AG09309 (cell line): ENCODE measurements at places on chromosomes 6 and 20.
A peak's percentile ranks its signal among the peaks of the same experiment; 100 is the strongest.

- DNase-seq: no peak
Observed at GRCh38 chr6:52546678-52547077, 30.2 kb downstream of the TRAM2 start.

GRCh38 chr6:27478141-27478705 lies 5.3 kb upstream of the ZNF184 start:
- DNase-seq: no peak

- DNase-seq: no peak
Observed at GRCh38 chr20:20363799-20364592, 3.9 kb upstream of the INSM1 start.

DNA sequence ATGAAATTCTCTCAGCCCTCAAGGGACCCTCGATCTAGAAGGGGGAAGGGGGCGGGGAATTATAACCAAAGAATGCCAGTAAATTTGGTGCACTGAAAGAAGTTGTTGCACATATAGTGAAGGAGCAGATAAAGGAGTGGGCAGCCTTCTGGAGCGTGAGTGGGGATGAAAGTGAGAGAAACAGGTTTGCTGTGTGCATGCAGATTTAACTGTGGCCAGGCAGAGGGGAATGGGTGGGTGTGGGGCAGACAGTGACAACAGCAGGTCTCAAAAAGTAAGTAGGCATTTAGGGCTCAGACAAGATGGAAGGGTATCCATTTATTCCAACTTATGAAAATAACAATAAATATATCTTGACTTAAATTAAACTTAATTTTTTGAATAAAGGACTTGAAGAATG lies 149.1 kb downstream of the KCNQ5 start:
- no peak for DNase-seq

GRCh38 chr20:16316513-16316912 lies 256.7 kb downstream of the KIF16B start:
- no peak for DNase-seq

- no peak for DNase-seq
Observed at GRCh38 chr6:164013480-164014208, 599.1 kb downstream of the QKI start.

GRCh38 chr6:1316489-1316971 lies 4.6 kb downstream of the FOXQ1 start:
- no peak for DNase-seq

GRCh38 chr6:146850238-146850896 lies 251.6 kb downstream of the ADGB start:
- DNase-seq: peak; percentile 14

DNA sequence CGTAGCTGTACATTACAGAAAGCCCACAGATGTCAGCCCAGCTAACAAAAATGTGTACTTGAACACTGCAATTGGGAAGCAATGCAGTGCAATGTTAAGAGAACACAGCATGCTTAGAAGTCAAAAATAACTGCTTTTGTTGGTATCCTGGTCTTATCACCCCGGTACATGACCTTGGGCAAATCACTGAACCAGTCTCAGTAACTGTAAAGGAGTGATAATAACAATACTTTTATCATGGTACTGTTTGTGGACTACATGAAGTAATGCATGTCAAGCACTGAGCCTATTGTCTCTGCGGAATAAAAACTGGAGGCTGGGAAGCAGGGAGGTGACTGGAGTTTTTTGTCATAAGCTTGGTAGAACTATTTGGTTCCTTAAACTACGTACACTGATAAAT lies 44.7 kb upstream of the SPDEF start:
- no peak for DNase-seq

- DNase-seq: peak; percentile 70
Observed at GRCh38 chr6:159908535-159908934, 17.7 kb downstream of the MAS1 start.

GRCh38 chr6:10505529-10505928 lies 15.6 kb upstream of the GCNT2 start:
- DNase-seq: no peak

- DNase-seq: no peak
Observed at GRCh38 chr6:119129968-119130484, 51.6 kb upstream of the FAM184A start.

DNA sequence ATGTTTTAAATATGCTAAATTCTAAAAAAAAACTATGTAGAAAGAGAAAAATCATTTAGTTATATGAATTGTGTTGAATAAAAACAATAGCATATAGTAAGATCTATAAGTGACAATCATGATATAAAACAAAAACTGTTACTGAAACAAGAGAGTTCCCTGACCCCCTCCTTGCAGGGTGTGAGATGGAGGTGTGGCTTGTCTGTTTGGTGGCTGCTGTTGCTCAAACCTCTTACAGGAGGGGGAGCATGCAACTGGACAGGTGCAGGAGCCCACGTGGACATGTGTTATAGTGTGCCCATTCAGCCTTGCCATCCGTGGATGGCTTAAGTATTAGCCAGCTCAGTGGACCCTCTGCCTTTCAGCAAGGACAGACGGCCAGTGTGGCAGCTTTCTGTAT lies 206.7 kb downstream of the MOXD1 start:
- DNase-seq: no peak

- DNase-seq: peak; percentile 81
Observed at GRCh38 chr6:140002396-140003022, 628.1 kb upstream of the CITED2 start.

DNA sequence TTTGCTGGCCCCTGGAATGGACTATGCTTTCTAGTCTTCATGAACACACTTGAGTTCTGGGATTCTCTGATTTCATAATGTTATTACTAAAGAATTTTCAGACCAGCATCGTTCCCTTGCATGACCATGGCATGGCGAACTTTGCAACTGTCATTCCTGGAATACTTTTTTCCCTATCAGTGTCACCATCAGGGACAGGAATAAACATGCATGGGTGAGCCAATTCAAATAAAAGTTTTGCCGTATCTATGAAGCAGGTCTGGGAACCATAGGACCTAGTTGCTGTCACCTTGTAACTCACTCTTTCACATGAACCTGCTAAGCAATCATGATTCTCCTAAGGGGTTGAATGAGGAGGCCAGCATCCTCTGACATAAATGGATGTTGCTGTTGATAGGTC lies 68.2 kb upstream of the AGPAT4 start:
- no peak for DNase-seq

GRCh38 chr20:53699906-53700305 lies 106.3 kb upstream of the ZNF217 start:
- no peak for DNase-seq

DNA sequence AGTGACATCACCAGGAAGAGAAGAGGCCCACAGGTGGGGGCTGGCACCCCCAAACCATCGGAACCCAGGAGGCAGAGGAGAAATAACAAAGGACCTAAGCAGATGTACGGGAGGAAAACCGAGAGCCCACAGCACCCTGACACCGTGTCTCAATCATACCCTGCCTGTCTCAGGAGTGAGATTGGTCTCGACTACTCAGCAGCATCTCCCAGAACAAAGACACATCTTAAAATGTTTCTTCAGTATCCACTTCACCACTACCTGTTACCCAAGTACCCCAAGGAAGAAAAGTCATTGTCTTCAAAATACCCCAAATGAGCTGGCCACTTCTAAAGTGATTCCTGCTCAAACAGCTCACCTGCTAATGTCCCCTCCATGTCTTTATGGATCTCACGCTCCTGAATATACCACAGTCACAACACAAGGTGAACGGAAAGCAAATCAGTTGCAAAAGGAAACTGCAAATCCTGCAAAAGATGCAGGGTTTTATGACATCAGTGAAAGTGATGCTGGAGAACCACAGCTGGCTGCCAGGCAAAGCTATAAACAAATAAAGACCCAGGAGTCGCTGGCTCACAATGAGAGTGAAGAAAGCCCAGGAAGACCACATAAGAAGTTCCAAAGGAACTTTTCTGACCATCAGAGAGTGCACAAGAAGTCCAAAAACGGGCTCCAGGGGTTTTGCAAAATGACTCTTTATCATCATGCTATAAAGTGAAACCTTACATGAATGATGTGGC lies 44.1 kb downstream of the PREX1 start:
- DNase-seq: no peak

- no peak for DNase-seq
Observed at GRCh38 chr20:45828589-45828988, 1.5 kb upstream of the TNNC2 start.

DNA sequence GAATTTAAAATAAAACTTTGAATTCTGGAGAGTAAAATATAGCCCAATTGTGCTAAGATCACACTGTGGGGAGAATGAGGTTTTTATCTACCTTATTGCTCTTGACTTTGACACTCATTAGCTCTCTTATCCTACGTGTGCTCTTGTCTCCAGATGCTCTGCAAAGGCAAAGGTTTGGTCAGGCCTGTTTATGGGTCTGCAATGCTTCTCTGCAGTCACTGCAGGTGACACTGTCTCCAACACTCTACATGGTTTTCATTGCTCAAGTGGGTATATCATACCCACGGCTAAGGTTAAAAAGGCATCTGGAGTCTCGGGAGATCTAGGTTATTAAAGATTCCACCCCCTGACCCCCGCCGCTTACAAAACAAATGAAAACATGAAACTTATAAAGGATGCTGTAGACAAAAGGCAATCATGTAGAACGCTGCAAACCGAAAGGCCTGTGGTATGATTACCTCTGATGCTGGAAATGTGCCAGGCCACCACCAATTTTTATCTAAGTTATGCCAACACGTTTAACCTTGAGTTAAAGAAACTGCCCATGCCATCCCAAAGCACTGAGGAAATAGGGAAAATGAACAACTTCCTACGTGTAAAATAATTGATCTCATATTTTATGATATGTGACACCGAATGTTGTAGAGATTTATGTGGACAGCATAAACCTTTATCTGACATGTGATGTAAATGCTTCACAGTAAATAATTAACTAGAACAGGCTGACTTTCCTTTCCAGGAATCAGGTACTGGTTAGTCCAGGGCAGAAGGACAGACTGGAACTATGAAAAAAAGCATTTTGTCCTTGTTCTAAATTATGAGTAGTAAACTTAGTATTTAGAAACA lies 238.2 kb upstream of the NOX3 start:
- no peak for DNase-seq

DNA sequence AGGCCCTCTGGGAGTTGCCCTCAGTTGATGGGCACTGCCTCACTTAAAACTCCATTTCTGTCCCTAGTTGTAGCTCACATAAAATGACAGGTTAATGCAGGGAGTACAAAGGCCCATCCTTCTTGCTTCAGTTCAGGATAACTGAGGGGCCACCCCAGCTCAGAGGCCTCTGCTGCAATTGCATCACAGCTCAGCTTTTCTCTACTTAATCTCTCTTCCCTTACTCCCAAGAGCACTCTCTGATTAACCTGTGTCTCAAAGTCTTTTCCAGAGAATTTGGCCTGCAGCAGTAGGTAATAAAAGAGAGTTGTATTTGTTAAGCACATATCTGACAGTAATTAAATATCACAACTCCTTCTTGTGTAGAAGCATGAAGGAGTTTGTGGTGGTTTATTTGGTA lies 40.9 kb upstream of the FLRT3 start:
- no peak for DNase-seq

GRCh38 chr6:113420290-113420689 lies 436.9 kb upstream of the MARCKS start:
- DNase-seq: no peak

- DNase-seq: no peak
Observed at GRCh38 chr6:160162030-160162566, 40.5 kb downstream of the SLC22A1 start.

DNA sequence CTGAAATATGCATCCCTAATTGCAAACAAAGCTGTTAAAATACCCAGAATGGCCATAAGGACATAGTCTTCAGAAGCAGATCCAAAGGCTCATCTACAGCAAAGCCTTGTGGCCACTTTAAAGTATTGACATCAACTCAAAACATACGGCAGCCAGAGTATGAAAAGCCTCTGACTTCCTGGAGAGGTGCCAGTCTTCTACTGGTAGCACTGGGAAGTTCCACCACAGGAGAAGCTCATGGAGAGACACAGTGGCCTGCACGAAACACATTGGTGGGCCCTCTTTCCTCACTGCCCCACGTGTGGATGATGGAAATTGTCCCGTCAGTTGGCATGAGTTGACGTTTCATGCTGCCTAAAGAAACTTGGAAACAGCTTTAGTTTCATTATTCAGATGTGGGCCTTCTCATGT lies 202.6 kb upstream of the HEY2 start:
- DNase-seq: no peak

DNA sequence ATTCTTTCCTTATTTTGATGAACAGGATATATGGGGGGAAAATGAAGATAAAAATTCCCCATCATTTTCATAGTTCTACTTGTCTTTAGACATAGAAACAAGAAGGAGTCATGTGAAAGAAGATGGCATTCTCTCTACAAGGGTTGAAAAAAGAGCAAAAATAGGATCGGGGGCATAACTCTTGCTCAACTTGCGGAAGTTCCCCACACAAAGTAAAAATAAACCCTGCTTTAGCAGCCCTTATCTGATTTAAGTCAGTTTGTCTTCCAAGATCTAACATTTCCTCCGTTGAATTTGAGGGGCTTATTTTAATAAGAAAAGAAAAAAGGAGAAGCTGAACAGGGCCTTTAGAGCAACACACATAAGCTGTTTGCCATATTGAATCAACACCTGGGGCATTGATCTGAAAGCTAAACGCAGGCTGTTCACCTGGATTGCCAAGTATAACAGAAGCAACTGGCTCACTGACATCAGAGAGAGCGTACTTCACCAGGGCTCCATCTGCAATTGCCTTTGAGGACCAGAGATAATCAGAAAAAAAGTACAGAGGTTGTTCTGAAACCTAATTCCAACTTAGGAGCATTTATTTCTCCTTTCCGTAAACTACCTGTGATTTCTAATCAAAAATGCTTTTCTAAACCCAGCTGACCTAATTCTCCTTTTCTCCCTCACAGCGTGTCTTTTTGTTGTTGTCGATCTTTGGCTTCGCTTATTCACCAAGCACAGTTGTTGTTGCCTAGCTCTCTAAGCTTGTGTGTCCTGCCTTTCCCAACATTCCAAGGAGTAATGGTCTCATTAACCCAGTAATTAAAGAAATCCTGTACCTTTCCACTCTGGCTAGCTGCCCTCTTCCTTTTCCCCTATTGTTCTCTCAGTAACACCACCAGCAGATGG lies 568.0 kb downstream of the KIF16B start:
- DNase-seq: no peak

DNA sequence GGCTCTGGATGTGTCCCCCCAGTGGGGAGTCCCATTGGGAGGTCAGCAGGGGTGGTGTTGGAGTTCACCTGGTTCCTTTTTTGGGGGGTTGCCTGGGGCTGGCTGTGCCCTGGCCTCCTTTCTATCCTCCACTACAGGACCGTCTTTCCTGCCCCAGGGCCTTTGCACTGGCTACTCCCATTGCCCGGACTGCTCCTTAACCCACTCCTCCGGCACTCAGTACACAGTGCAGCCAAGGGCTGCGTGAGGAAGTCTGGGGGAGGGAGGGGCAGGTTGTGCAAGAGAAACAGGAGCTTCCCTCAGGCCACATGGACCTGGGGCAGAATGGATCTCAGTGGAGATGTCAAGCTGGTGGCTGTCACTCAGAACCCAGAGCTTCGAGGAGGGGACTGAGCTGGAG lies 429.3 kb upstream of the SULF2 start:
- no peak for DNase-seq
